ENCODE measurements at places on chromosomes 1 and 21.

DNA sequence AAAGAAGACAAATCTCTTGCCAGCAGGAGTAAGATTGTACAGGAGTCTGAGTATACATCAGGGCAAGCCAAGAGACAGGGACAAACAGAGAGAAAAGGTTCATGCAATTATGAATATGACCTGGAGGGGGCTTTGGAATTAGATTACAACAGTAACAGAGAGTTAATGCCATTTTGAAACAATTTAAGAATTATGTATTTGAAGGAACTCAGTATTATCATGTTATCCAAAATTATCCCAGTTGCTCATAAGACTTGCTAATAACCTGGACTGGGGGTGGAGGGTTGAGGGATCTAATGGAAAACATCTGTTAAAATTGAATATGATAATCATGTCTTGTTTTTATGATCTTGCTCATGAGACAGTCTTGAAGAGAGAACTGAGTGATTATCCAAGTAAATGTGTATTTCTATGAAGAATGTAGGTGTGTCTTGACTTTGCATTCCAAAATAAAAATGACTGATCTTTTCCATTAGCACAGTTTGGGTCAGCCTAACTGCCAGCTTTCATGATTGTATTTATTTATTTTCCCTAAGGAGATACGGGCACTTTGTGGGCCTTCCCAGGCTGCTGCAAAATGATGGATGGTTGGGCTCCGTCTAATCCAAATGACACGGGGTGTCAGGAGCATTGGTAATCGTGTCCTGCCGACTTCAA is 117.7 kb downstream of the ERG start:
- DNase-seq, result no peak

DNA sequence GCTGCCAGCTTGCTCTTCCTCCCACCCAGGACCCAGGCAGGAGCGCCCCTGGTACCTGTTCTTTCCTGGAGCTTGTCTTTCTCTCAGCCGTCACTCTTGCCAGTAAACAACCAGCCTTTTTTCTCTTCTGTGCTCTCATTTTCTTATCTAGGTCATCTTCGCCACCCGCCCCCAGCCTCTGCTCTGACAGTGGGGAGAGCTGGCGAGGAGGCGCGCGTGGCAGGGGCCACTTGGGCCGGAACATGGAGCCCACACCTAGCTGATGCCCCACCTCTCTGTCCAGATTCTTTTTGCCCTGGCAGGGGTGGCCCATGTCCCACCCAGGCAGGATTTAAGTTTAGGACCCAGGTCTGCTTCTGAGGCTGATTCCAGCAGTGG is 32.3 kb downstream of the PROK1 start:
- DNase-seq, result no peak

DNA sequence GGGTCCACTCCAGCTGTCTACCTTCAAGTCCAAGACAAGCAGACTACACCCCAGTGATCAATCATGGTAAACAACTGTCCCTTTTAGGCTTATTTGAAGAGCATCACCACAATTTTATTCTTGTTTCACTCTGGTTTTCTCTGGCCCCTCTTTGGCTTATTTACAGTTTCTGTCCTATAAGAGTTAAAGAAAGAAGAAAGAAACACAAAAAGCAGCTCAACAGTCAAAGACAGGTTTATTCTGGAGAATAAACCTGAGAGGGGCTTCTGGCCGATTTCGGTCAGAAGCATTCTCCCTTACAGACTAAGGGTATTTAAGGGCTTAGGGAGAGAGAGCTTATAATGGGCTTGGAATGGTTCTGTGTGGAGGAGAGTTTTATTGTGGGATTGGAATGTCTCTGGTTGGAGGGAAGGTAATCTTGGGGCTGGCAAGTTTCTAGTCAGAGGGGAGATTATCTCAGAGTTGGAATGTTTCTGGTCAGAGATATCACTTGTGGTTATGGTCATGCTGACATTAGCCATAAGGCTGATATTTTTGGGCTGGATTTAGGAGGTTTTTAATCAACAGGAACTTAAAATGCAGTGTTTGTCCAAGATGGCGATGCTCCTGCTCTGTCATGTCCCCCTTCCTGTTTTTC is 161.0 kb downstream of the URB2 start:
- DNase-seq, result no peak

GRCh38 chr1:209012443-209013196 is 570.9 kb upstream of the CAMK1G start:
- DNase-seq, result no peak

DNA sequence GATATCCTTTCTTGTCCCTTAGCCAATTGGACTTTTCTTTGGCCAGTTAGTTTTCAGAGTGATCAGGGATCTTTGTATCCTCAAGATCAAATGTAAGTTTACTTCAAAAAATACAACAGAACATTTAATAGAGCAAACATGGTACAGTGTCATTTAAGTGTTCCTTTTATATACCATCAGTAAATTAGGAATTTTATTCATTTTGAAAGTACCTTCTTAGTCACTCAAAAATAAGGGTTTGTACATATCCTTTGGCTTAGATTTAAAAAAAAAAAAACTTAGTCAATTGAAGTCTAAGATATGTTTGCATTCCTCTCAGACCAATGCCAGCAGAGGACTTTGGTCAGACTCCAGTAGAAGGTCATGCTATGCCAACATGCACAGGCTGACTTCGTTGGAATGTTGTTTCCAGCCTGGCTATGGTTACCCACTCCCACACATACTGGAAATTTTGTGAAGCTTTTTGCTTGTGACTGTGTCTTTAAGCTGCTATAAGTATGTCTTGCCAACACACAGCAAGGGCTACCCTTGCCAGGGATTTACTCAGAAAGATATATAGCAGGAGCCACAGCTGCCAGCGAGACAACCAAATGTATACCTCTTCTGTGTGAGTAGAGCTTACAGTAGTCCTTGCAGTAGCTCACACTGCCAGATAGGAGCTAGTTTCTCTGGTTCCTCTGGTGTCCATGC is 81.5 kb upstream of the LRIF1 start:
- DNase-seq, result no peak

GRCh38 chr21:28704746-28705145 is 287.9 kb downstream of the LTN1 start:
- DNase-seq, result no peak

GRCh38 chr1:182668521-182669054 is 15.8 kb downstream of the RGS8 start:
- no peak for DNase-seq

DNA sequence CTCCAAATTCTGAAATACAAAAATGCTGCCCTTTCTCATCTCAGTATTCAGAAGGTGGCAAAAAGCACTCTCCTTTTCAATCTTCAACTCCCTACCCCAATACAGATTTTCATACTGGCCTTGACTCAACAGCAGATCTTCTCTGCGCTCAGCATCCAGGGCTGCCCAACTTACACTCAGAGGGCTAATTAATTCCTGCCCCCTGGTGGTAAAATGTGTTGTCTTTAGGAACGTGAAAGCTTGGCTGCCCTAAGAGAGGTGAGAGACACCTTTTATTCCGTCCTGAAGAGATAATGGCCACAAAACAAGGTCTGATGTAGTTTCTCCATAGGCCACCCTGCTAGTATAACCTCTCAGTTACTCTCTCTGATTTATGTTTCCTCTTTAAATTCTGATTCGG is 25.0 kb downstream of the KRTAP24-1 start:
- no peak for DNase-seq

GRCh38 chr1:93000751-93001175 is 39.5 kb upstream of the DIPK1A start:
- no peak for DNase-seq

DNA sequence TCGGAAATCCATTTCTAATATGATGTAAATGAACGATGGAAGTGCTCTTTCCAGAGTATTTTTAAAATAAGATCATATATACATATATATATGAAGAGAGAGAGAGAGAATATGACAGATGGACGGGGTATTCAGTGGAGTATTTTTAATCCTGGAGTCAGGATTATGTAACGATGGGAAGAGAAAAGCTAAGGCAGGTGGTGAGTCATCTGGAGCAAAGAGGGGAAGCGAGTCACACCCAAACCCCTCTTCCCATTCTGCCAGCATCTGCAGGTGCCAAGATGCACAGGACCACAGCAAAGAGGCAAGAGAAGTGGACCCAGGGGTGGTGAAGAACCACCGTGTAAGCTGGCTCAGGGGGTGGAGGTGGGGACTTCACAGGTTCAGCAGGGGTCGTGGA is 102.7 kb upstream of the GRIK3 start:
- no peak for DNase-seq

- no peak for DNase-seq
These were observed 473.5 kb downstream of the PTPRU start for GRCh38 chr1:29709704-29710280.

GRCh38 chr1:30085811-30086770 is 637.3 kb downstream of the MATN1 start:
- DNase-seq, result peak; percentile 31

GRCh38 chr1:175118375-175119367 is 51.0 kb downstream of the TNN start:
- DNase-seq, result no peak

- DNase-seq, result peak; percentile 14
These were observed 1.9 kb downstream of the CSMD2 start for GRCh38 chr1:34162852-34163766.

- DNase-seq, result no peak
These were observed 252.1 kb downstream of the TM2D1 start for GRCh38 chr1:61472876-61473275.

DNA sequence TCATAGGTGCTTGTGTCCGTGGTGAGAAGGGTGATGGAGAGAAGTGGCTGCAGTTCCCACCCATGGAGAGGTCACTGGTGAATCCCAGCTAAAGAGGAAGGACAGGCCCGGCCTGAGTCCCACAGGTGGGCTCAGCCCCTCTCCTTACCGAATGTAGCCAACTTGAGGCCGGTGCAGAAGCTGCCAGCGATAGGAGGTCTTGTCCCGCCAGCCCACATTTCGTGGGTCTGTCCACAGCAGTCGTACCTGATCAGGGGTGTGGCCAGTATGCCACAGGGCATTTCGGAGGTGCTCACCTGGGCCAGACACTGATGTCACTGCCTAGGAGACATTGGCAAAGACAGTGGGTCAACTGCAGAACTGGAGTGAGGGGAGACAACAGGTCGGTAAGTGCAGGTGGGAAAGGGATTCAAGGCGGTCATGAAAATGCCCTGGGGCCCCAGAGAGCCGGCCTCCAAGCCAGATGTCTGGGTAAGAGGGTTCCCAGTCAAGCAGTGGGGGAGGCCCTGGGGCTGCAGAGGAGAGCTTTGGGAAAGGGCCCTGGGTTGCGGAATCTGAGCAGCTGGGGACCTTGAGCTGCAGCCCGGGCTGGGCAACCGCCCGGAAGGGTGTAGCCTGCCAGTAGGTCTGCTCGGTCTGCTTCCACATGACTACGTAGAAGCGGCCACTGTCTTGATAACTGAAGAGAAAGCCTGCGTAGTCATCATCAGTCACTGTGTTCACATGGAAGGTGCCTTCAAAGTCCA is 10.6 kb downstream of the THBS3 start:
- no peak for DNase-seq

DNA sequence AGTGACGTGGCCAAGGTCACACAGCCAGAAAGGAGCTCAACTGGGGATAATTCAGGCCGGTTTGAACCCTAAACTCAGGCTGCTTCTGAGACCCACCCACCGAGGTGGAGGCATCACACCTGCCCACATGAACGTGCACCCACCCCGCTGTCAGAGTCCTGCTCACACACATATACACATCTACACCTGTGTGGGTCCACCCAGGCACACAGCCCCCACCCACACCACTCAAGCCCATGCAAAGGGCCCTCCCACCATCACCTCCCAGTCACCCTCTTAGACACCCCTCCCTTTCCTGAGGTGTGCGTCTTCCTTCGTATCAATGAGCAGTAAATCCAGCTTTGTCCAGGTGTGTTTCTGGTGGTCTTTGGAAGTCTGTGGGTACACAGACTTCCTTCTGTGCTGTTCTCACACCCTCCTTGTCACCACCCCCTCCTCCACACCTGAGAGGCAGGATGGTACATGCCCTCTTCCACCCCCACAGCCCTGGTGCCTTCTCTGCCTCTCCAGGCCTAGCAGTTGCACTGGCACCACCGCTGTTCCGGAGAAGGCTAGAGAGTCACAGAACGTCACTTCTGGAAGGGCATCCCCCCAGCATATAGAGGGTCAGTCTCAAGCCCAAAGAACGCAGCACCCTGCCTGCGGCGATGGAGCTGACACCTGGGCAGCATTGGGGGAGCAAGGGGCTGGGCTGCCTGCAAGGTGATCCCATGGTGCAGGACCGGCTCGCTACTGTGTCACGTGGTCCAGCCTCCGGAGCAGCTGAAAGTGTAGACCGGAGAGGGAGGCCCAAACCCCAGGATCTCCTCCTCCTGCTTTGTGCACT is 18.9 kb upstream of the FAM131C start:
- DNase-seq, result no peak

DNA sequence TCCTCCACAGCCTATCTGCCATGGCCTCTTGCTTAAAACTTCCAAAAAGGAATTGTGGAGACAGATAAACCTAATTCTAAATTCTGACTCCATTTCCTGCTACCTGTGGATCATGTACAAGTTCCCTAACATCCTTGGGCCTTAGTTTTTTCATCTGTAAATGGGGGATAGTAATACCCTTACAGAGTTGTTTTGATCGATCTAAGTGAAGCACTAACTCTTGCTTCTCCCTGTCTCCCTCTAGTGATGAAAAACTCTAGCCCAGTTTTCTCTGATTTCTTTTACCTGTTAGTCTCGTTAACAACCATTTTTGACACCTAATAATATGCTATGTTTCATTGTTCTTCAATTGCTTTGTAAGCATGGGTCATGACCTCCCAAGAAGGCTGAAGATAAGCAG is 65.9 kb downstream of the TM2D1 start:
- DNase-seq, result no peak

- DNase-seq, result peak; percentile 72
These were observed 276.7 kb downstream of the PCP4 start for GRCh38 chr21:40143822-40144525.

- no peak for DNase-seq
These were observed 20.9 kb downstream of the TMPRSS2 start for GRCh38 chr21:41487082-41487481.

GRCh38 chr21:45011911-45012661 is 62.3 kb upstream of the ADARB1 start:
- DNase-seq, result no peak

DNA sequence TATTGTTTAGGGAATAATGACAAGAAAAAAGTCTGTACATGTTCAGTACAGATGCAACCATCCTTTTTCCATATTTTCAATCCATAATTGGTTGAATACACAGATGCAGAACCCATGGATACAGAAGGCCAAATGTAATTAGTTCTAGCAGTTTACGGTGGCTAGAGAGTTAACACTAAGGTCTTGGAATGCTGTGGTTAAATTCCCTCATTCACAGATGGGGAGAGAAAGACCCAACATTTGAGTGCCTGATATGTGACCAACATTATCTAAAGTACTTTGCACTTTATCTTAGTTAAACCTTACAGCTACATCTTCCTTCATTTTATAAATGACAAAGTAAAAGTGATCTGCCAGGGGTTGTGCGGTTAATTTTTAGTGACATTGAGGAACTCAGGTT is 5.3 kb downstream of the SCMH1 start:
- DNase-seq, result no peak

DNA sequence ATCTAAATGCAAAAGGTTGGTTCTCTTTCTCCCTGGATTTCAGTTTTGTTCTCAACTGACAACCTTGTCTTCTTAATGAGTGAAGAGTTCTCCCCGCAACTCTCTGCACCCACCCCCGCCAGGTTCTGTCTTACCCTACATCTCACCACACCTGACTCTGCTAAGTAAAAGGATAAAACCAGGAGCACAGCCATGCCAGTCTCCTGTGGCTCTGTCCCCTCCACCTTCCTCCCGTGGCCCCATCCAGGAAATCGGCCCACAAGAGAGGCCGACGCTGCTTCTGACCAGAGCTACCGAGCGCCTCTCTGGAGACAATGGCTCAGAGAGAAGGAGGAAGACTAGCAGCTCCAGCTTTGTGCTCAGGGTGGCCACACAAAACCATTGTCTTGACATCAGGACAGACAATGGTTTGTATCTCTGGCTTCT is 72.2 kb downstream of the PLEKHA6 start:
- DNase-seq, result no peak

GRCh38 chr1:38489844-38490270 is 369.7 kb downstream of the RRAGC start:
- DNase-seq, result no peak

Data from inflammatory macrophage treated with lipopolysaccharide for 1 hour (primary cell).